T-helper 2 cell treated with Interferon-gamma antibody and Interleukin-4, amounts not matched to agents 5 μg/mL and 100 μg/mL, for 36 hours (primary cell): ENCODE measurements at places on chromosomes 3 and 15.

GRCh38 chr3:150921209-150921608 lies 16.0 kb upstream of the MINDY4B start:
- DNase-seq, result no peak
- H3K27ac ChIP-seq, result no peak overlapping the region
- H3K4me1 ChIP-seq, result peaks cover 4% of the 10 kb centered on the region
- no peaks in the 10 kb centered on the region for H3K36me3 ChIP-seq
- peaks cover 28% of the 10 kb centered on the region for H3K27me3 ChIP-seq
- no peak overlapping the region for H3K4me3 ChIP-seq

DNA sequence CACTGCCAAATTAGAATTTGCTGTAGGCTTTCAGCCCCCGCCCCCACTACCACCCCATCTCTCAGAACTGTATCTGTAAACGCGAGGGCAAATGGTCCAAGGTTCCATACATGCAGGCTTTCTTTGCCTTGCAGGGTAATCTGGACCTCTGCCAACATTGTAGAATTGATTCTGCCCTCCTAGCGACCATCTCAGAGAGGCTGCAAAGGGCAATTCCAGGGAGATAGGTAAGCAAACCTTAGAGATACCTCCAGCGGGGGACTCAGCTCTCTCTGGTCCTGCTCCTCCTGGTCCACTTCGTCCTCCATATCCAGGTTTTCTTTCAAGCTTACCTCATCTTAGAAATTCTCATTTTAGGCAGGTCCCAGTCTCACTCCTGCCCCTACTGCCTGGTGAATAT lies 64.4 kb downstream of the SLMAP start:
- no peak overlapping the region for H3K4me3 ChIP-seq
- H3K36me3 ChIP-seq, result no peaks in the 10 kb centered on the region
- no peak overlapping the region for H3K27ac ChIP-seq
- H3K4me1 ChIP-seq, result peaks cover 13% of the 10 kb centered on the region
- no peaks in the 10 kb centered on the region for H3K27me3 ChIP-seq
- no peak for DNase-seq

DNA sequence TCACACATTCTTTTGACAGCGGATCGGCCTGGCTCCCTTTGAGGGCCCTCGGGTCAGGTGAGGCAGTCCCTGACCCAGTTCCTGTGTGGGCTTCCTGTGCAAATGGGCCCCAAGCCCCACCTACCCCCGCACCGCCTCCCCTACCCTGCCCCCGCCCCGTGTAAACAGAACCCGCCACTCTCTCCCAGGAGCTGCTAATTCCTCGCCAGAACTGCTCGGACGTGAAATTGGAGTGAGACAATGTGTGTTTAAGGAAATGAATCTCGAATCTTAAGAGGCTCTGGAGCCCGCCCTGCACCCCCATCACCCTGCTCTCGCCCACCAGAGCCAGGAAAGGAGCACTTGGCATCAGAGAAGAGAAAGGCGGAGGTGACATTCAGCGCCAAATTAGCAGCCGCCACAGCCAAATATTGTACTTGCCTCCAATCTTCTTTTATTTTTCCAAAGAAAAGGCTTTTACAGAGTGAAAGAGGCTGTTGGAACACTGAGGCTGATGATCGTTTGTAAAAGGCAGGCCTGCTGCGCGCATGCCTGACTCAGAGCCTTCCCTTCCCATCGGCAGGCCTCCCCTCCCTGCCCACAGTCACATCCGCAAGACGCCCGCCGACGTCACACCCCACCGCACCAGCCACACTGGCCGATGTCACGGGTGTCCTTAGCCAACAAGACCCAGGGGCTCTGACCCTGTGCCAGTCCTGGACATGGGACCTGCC lies 53.1 kb downstream of the CACNA2D2 start:
- peak overlapping the region; percentile 83 for H3K4me3 ChIP-seq
- H3K27me3 ChIP-seq, result no peaks in the 10 kb centered on the region

DNA sequence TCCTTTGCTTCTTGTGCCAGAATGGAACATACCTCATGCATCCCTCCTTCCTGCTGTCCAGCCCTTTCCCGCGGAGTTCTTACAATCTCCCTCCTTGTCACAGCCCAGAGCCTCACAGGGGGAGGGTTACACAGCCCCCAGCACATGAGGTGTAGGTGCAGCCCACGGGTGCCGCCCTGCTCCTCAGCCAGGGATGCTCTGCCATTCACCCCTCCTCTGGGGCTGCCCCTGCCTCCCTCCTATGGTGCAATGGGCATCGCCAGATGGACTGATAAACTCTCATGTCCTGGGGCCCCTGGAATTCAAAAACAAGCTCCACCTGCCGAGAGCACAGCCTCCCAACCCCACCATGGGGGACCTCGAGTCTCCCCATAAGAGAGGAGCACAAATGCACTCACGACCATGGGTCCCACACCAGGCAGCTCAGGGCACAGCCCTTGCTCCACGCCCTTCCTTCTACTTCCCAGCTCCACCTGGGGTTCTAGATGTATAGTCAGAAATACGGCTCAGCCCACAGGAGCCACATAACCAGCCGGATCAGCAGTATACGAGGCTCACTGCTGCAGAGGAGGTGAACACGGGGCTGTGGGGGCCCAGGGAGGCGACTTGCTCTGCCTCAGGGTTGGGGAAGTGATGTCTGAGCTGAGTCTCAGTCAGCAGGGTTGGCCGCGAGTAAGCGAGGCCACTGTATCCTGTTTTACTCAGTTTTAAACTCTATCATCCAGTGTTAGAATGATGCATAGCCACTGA lies 269.7 kb upstream of the LYSMD4 start:
- H3K27ac ChIP-seq, result no peak overlapping the region
- DNase-seq, result no peak
- H3K4me1 ChIP-seq, result no peaks in the 10 kb centered on the region
- no peaks in the 10 kb centered on the region for H3K36me3 ChIP-seq
- no peak overlapping the region for H3K4me3 ChIP-seq

- DNase-seq, result no peak
- H3K36me3 ChIP-seq, result no peaks in the 10 kb centered on the region
- H3K27me3 ChIP-seq, result no peaks in the 10 kb centered on the region
- no peak overlapping the region for H3K4me3 ChIP-seq
- no peak overlapping the region for H3K27ac ChIP-seq
- H3K4me1 ChIP-seq, result no peaks in the 10 kb centered on the region
Measured at GRCh38 chr15:99983886-99984286, 250.6 kb upstream of the LYSMD4 start.

DNA sequence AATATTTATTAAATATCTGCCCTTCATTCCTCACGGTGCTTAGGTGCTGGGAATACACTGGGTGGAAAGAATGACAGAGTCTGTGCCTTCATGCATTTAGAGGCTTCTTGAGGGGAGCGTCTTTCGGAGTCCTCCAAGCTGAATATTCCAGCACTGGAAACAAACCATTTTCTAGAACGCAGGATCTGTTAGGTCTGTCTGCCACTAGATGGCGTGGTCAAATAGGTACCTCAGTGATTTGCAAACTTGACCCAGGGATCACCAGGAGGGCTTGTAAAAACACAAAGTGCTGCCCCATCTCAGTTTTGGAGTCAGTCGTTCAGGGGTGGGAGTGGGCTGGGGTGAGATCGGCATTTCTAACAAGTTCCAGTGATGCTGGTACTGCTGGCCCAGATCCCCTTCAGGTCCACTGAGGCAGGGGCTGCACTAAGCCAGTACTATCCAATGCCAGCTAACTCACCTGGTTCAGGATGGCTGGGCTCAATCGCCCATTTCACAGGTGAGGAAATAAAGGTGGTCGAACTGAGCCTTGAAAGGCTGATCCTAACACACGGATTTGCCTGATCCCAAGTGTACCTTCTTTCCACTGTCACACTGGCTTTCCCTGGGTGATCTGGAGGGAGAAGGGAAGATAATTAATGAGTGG lies 14.8 kb downstream of the ARNT2 start:
- no peaks in the 10 kb centered on the region for H3K36me3 ChIP-seq
- H3K4me3 ChIP-seq, result no peak overlapping the region
- no peaks in the 10 kb centered on the region for H3K4me1 ChIP-seq
- H3K27me3 ChIP-seq, result peaks cover 23% of the 10 kb centered on the region
- no peak for DNase-seq

DNA sequence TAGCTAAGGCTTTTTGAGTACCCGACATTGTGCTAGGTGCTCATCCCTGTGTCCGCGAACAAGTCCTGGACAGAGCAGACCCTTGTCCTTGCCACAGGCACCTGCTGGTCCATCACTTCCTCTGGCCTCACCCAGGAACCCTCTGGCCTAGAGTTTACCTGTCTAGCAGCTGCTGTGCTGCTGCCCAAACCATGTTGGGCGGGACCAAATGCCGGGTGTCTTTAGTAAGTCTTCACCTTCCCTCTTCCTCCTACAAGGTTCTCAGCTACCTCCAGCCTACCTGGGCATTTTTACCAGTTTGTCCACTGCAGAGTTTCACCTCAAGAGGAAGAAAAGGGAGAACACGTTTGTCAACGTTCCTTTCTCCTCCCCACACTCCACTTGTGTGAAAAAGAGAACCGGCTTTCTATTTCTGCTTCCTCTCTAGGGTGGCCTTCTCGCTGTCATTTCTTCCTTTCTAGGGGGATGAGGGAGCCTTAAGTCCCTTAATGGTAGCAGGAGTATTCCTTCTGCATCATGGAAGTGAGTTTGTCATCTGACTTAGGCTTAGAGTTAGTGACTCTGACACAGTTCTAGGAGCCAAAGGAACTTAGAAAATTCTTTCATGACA lies 80.4 kb upstream of the GCNT3 start:
- H3K36me3 ChIP-seq, result no peaks in the 10 kb centered on the region
- no peak for DNase-seq
- peaks cover 11% of the 10 kb centered on the region for H3K4me1 ChIP-seq
- no peak overlapping the region for H3K27ac ChIP-seq
- H3K4me3 ChIP-seq, result no peak overlapping the region

GRCh38 chr3:155325263-155325835 lies 31.9 kb upstream of the STRIT1 start:
- no peaks in the 10 kb centered on the region for H3K36me3 ChIP-seq
- no peak for DNase-seq
- H3K4me1 ChIP-seq, result no peaks in the 10 kb centered on the region
- no peak overlapping the region for H3K4me3 ChIP-seq
